NCI-H510A (cell line): ENCODE measurements at places on chromosomes 4 and X.

GRCh38 chr4:42454755-42455420 is 57.6 kb downstream of the SHISA3 start:
- no peak for DNase-seq

DNA sequence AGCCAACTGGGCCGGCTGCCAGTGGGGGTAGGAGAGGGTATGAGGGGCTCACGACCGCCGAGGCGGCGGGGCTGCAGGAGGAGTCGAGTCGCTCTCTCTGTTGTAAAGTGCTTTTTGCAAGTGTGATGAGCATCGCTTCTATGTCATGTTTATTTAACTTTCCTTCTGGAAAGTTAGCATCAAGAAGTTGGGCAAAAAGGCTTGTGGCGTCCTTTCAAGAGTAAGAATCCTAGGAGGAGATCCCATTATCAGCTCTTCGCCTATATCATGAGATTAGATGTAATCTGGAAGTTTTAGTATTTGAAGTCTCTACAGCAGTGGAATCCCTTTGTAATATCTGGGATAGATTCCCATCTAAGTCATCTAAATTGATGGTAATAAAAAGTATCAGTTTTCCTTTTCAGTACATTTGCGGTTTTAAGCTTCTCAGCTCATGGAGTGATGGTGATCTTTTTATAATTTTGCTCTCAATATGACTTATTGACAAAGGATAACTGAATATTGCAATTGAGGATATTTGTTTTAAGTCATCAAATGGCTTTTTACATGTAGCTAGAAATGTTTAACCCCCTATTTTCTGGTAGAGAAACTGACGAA is 1.7 kb downstream of the GALNT7 start:
- no peak for DNase-seq

- DNase-seq, result no peak
These were observed 158.4 kb upstream of the MAGEC2 start for GRCh38 chrX:142363501-142363900.

- no peak for DNase-seq
These were observed 780.6 kb downstream of the FAM133A start for GRCh38 chrX:94454606-94455005.

- no peak for DNase-seq
These were observed 11.4 kb upstream of the PUDP start for GRCh38 chrX:7159149-7159861.

DNA sequence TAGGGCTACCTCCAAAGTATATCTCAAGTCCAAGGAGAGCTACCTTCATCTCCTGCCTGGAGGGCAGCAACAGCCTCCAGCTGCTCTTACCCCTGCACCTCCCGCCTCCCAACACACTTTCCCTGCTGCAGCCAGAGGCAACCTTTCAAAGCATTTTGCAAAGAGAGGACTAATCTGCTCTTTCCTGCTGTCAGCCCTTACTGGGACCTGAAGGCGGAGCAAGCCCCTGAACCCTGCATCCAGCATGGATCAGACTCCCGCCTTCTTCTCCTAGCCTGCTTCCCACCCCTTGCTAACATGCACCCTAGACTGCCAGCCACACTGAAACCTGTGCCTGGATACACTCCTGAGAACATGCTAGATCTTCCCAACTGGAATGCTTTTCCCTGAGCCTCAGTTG is 37.7 kb upstream of the VMA21 start:
- DNase-seq, result no peak

DNA sequence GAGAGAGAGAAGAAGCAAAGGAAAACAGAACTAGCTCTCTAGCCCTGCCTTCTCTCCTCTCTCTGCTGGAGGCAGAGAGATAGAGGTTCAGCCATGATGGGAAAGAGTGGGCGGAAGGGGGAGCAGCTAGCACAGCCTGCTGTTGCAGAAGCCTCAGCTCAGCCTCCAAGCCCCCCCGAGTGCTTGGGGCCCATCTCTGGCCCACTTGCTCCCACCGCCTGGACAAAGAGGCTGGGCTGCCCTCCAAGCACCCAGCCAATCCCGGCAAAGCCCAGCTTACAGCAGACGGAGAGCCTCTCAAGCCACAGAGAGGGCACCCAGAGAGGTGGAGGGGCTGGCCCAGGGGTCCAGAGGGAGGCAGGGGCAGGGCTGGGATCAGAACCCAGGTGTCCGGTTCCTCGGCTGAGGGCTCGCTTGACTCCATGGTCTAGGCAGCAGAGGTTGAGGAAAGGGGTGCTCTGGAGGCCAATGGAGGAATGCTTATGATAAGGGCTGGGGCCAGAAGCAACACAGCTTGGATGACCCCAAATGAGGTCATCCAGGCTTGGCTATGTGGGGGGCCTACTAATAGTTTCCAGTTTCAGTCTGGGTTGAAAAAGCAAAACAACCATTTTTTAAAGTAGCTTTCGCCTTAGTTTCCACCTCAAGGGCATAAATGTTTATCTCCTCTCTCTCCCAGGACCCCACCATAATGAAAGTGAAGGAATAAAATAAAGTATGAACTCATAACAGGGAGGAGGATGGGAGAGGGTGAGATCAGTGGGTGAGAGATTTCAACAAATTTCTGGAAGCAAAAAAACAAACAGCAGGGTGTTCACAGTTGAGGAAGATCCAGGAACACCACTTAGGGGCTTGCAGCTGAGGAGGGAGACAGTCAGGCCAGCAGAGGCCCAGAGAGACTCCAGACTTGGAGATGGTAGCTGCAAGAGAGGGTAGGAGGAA is 24.9 kb upstream of the IQSEC2 start:
- no peak for DNase-seq

GRCh38 chr4:33111117-33111516 is 2390.9 kb downstream of the PCDH7 start:
- no peak for DNase-seq

- no peak for DNase-seq
These were observed 431.5 kb upstream of the BOD1L1 start for GRCh38 chr4:14059006-14059405.

DNA sequence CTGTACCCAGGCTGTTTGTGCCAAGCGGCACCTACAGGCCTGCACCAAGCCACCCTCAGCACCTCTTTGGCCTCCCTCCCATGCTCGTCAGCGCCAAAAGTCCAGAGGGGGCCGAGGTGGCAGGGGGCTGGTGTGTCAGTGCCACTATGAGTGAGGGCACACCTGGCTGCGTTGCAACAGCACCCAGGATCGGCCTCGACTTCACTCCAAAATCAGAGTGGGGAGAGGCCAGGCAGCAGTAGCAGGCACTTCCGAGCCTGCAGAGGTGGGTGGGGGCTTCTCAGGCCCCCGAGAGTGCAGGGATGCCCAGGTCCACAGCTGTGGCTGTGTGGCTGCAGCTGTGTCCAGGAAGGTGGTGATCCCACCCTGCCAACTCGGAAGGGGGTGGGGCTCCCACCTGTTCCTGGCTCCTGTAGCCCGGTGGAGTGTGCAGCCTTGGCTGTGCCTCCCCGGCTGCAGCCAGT is 58.5 kb downstream of the PPA2 start:
- DNase-seq, result no peak
